ENCODE measurements at places on chromosomes 6 and 20. TPM values are rescaled to one million over a fixed set of nuclear protein-coding genes. Genes with fewer than 3 reads are reported as not detected.

GRCh38 chr6:141463237-141463977 lies 669.3 kb upstream of the GJE1 start:
- DNase-seq = no peak

DNA sequence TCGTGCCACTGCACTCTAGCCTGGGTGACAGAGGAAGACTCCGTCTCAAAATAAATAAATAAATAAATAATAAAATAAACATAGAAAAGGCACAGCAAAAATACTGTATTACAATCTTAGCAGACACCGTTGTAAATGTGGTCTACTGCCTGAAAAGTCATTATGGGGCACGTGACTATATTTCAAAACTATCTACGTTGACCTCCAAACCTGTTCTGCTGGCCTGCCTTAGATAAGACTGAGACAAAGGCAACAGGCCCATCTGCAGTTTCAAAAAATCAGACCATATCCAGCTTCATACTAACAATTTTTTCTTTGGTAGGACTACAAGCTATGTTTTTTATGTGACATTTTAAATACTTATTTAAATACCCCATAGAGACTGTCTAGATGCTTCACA lies 59.1 kb downstream of the AGPAT4 start:
- DNase-seq = no peak

GRCh38 chr6:8558953-8559352 lies 123.6 kb upstream of the SLC35B3 start:
- DNase-seq = no peak

RXRB gene
- 25.2 TPM for total RNA-seq

GRCh38 chr20:37235065-37235464 lies 26.5 kb downstream of the GHRH start:
- DNase-seq = no peak

- DNase-seq = no peak
Observed at GRCh38 chr6:131692031-131692430, 9.2 kb downstream of the OR2A4 start.

- no peak for DNase-seq
Observed at GRCh38 chr6:157024745-157025144, 247.6 kb downstream of the ARID1B start.

GRCh38 chr6:64679416-64679815 lies 1027.6 kb downstream of the EYS start:
- no peak for DNase-seq

DNA sequence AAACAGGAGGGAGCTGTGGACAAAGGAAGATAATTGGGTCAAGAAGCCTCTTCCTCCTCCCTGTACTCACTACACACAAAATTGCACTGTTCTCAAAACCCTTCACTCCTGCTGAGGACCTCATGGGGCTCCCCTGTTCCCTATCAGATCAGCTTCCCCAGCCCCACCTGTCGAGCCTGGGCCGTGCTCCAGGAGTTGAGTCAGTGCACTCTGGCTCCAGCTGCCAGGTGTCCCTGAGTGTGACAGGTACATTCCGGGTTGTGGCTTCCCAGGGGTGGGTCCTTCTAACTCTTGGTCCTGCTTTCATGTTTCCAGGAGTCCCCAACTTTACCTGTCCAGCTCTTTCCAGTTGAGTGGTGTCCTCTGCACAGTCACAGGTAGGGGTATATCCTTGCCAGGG lies 8.4 kb downstream of the RAB5IF start:
- DNase-seq = no peak

Data from glomerular endothelial cell (primary cell).